ENCODE measurements at places on chromosomes 4 and X.

DNA sequence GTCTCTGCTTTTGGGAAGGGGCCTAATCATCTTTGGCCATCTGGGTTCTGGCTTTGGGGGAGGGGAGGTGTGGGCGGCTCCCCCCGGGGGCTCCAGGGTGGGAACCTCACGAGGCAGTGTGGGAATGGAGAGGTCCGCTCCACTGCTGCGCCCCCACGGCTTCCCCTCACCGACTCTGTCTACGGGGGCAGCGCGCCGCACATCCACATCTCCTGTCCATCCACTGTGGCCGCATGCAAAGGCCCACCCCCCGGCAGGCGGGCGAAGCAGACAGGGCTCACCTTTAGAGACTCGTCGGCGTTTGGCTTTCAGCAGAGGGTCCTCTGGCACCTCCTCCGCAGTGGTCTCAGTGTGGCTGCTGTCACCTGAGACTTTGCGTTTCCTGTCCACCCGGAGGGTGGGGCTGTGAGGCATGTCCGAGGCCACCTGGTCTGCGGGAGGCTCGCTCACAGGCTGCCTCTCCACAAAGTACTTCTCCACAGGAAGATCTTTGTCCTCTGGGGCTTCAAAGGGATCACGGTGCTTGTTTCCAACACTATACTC is 33.6 kb downstream of the BCOR start:
- DNase-seq, result no peak

DNA sequence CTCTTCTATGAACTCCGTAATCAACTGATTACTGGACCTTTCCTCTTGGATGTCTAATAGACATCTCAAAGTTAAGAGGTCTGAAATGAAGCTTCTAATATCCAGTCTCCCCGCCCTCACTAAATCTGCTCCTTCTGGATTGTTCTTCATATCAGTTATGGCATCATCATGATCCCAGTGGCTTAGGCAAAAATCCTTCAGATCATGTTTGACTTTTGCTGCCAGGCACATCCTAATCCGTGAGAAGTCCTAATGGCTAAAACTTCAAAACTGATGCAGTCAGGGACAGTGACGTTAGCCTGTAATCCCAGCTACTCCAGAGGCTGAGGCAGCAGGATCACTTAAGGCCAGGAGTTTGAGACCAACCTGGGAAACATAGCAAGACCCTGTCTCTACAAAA is 55.1 kb upstream of the GUCY1A1 start:
- DNase-seq, result no peak

- no peak for DNase-seq
Measured at GRCh38 chr4:149108626-149109025, 666.4 kb upstream of the NR3C2 start.

GRCh38 chrX:40062525-40063155 is 35.1 kb downstream of the BCOR start:
- DNase-seq, result no peak

GRCh38 chrX:135543924-135544323 is 23.5 kb downstream of the INTS6L start:
- no peak for DNase-seq

GRCh38 chr4:122992057-122992456 is 69.7 kb upstream of the NUDT6 start:
- DNase-seq, result no peak

GRCh38 chrX:134459683-134460004 is 321 bp upstream of the HPRT1 start:
- DNase-seq, result no peak

GRCh38 chr4:76233529-76233928 is 18.0 kb upstream of the FAM47E start:
- no peak for DNase-seq

GRCh38 chr4:25938366-25938765 is 24.3 kb downstream of the SMIM20 start:
- DNase-seq, result no peak

GRCh38 chr4:80098635-80099034 is 25.6 kb upstream of the ANTXR2 start:
- no peak for DNase-seq

DNA sequence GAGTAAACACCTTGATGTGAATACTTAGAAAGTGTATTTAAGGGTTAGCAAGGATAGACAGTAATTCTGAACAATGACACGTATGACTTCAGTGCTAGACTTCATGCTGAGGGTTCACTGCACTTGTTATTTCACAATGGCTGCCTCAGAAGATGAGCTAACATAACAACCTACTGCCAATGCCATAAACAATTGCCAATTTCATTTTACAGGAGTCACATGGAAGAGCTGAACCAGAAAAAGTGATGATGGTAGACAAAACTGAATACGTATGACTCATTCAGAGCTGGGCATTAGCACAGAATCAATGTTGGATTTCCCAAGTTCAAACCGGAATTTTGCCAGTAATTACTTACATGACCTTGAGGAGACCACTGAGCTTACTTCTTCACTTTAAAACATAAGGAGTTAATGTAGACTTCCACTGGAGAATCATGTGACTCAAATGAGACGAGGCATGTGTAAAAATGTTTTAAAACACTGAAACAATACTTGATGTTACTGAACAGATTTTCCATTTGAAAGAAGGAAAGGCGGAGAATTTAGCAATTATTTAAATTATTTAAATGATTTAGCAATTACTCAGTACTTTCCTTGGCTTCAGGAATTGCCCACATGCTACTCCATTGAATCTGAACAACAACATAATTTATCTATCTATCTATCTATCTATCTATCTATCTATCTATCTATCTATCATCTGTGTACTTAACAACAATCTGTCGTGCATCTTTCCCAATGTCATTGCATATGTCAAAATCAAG is 868.5 kb upstream of the SLIT2 start:
- DNase-seq, result no peak

DNA sequence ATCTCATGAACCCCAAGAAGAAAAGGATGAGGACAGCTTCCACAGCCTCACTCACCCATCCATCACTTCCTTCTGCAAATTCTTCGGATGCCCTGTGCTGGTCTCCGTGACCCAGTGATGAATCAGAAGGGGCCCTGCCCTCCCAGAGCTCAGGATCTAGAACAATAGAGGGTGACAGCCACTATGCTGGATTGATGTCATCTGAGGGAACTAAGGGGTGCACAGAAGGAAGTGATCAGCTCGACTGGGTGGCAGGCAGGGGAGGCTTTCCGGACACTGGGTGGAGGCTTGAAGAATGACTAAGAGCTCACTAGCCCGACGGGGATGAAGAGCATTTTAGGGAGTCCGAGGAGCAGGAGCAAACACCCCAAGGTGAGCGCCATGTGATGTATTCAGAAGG is 1.4 kb upstream of the ZNF185 start:
- peak; percentile 81 for DNase-seq

- DNase-seq, result no peak
Measured at GRCh38 chr4:26029568-26030131, 115.6 kb downstream of the SMIM20 start.

DNA sequence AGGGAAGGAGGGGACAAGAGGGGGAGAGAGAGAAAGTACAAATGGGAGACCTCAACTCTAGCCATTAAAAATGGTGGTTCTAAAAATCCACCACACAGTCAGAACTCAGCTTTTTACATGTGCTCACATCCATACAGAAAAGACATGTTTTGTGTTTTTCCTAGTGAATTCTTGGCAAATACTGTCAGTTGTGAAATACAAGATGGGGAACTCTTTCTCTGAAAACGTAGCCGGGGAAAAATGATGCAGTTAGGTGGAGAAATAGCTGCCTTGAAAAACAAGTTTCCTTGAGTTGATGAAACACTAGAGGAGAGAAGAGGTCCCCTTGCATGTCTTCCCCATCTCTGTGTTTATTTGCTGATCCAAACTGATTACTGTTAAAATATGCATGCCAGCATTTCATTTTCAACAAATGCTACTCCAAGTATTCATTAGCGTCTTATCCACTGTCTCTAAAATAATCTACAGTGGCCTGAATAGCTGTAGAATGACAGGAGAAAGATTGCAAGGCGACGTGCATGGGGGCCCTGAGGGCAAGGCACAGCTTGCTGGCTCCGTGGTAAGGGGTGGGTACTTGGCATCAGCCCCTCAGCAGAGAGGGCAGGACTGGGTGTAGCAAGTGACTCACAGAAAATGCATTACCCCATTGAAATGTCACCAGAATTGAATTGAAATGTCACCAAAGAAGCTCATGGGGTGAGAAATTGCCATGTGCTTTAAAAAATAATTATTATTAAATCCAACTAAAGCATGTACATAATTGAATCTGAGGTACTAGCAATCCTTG is 48.1 kb upstream of the TBL1X start:
- DNase-seq, result peak; percentile 3

DNA sequence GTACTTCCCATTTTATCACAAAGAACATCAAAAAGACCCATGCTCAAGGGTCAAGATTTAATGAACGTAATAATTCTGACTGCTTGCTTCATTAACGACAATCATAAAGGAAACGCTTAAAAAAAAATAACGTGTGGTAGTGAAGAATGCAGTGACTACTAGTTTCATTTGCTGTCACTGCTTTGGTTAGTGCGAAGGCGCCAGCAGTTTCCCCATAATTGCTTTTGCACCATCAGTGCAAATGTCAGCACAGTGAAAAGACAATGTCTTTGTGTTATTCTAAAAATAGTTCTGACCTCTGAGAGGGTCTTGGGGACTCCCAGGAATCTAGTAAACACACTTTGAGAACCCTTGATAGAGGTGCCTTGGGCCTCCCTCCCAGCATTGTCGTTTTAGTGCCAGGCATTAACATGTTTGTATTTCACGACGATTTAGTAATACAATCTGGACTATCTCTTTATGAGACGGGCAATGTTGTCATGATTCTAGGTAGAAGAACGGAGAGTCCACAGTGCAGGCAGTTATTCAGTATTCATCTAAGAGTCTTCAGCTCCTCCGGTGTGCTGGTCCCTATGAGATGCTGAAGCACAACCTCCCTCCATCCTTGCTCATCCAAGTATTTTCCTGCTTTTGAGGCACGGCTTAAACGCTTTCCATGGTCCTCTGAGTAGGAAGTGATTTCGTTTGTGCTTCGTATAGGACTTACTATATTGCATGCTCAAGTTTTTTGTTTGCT is 71.0 kb downstream of the AFF1 start:
- no peak for DNase-seq

DNA sequence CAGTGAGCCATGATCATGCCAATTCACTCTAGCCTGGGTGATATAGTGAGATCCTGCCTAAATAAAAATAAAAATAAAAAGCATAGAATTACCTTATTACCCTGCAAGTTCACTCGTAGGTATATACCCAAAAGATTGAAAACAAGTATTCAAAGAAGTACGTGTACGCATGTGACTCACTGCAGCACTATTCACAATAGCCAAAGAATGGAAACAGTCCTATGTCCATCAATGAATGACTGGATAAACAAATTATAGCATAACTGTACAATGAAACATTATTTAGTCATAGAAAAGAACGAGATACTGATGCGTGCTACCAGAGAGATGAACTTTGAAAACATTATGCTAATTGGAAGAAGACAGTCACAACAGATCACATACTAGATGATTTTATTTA is 204.6 kb upstream of the DIAPH2 start:
- no peak for DNase-seq

GRCh38 chr4:93018806-93019205 is 715.0 kb downstream of the GRID2 start:
- no peak for DNase-seq

DNA sequence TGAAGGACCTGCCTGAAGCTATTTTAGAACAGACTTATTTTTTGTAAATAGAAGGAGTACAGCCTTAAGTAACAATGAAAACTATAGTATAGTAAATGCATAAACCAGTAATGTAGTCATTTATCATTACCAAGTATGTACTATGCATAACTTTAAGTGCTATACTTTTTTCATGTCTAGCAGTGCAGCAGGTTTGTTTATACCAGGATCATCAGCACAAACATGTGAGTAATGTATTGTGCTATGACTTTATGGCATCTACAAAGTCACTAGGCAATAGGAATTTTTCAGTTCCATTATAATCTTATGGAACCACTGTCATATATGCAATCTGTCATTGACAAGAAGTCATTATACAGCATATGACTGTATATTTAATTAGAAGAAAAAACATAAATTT is 3.4 kb upstream of the ODAPH start:
- no peak for DNase-seq

GRCh38 chrX:49845701-49846403 is 16.7 kb downstream of the PAGE4 start:
- no peak for DNase-seq

DNA sequence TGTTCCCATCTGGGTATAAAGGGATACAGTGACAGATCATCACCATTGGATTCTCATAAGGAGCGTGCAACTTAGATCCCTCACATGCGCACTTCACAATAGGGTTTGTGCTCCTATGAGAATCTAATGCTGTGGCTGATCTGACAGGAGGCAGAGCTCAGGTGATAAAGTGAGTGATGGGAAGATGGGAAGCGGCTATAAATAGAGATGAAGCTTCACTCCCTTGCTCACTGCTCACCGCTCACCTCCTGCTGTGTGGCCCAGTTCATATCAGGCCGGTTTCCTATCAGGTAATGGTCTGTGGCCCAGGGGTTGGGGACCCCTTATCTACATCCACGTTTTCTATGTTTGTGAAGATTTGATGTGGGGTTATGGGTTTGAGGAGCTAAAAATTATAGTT is 43.7 kb downstream of the FAT4 start:
- DNase-seq, result no peak

- DNase-seq, result no peak
Measured at GRCh38 chr4:121070696-121071639, 1.4 kb downstream of the NDNF start.

- peak; percentile 35 for DNase-seq
Measured at GRCh38 chr4:102500696-102501446, at the start of gene NFKB1. NFKB1 (plus strand) TSS chr4:102501359; CDS start chr4:102525519, 24,160 bp downstream.

DNA sequence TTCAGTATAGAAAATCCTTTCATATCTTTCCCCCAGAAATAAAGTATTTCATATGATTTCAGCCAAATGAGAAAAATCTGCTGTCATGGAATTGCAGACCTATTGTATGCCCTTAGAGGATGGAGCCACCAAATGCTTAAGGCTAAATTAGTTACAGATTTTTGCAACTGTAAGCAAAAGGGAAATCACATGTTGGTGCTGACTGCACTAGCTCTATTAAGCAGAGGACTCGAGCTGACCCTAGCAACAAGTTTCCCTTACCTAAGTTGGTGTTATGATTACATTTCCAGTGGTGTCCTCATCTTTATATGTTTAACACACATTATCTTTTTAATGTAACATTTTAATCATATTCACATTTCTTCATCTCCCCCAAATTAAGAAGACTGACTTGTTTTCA is 58.3 kb upstream of the DOCK11 start:
- DNase-seq, result no peak

DNA sequence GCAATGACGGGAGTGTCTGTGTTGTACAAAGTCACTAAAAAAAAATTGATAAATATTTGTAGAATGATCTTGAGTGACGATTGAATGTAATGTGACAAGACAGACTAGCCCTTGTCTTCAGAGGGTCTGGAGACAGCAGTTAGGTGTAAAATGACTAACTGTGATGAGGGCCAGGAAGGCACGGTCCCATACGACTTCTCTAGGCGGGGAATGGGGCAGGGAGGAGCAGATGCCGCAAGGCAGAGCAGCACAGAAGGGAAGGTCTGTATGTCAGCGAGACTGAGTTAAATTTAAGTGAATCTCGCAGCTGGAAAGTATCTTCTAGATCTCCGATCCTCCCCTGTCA is 405 bp downstream of the CENPE start:
- no peak for DNase-seq
